Fibroblast of mammary gland (primary cell): ENCODE measurements at places on chromosomes 7 and 10.

GRCh38 chr7:16061630-16062029, 359.7 kb downstream of the CRPPA start:
- DNase-seq = no peak

DNA sequence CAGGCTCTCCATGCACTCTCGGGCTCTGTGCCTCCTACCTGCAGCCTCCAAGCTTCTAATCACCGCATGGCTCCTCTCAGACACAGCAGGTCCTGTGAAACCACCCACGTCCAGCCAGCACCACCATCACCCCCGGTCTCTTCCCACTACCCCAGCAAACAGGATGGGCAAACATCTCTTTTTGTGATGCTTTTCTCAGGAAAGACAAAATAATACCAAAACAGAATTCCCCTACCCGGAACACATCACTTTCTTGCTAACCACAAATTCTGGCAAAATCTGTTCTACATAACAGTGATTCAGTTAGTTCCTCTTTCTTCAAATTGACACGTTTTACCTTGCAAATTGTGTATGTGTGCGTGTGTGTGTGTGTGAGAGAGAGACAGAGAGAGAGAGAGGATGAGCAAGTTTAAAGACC, 6.5 kb downstream of the SNX8 start:
- no peak for DNase-seq

DNA sequence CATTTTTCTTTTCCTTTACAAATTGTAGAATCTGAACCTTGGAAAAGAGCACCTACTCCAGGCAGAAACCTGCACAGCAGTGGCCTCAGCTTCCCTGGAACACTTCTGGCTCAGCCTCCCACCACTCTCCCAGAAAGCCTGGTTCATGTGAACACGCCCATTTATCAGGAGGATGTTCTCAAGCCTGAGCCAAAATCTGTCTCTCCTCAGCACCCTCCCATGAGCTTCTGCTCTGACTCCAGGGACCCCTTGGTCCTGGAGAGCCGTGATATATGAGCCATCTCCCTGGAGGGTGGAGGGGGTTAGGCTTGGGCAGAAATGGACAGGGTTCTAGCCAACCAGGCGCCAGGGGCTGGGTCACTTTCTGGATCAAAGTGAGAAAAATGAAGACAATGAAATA, 10.1 kb downstream of the GDF2 start:
- no peak for DNase-seq

DNA sequence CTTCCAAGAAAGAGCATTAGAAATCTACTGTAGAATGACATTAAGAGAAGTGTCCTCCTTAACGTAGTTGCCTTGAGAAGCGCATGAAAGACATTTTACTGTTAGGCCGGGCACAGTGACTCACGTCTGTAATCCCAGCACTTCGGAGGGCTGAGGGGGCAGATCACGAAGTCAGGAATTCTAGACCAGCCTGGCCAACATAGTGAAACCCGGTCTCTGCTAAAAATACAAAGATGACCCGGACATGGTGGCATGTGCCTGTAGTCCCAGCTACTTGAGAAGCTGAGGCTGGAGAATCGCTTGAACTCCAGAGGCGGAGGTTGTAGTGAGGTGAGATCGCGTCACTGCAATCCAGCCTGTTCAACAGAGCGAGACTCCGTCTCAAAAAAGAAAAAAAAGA, 28.9 kb downstream of the TARP start:
- DNase-seq = no peak

GRCh38 chr7:131111081-131111576, 216.5 kb upstream of the MKLN1 start:
- peak; percentile 95 for DNase-seq

- no peak for DNase-seq
These were observed 5.0 kb downstream of the LRRC27 start for GRCh38 chr10:132336919-132337407.

GRCh38 chr7:27168265-27168947, 3.1 kb upstream of the HOXA9 start:
- DNase-seq = peak; percentile 75

DNA sequence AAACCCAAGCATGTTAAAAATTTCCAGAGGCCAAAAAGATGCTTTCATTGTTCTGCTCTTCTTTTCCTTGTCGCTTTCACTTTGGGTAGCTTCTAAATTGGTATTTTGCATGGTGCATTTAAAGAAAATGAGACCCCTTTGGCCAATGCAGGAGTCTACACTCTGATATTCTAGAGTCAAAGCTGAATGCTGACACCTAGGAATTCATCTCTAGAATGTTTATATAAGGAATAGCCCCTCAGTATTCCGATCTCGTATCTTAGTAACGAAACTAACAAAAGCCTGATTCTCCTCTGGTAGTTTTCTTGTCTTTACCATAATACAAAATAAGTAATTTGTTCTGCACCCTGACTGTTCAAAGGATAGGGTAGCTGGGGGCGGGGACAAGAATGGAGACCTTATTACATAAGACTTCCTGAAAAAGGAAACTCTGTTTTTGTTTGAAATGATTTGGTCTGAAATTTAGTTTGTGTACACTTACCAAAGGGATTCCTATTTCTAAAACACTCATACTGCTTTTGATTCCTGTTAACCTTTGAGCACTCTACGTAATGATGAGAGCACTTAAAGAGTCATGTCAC, 17.1 kb downstream of the IKZF1 start:
- DNase-seq = no peak

- DNase-seq = no peak
These were observed 64.0 kb upstream of the DNAJB12 start for GRCh38 chr10:72418679-72419078.

DNA sequence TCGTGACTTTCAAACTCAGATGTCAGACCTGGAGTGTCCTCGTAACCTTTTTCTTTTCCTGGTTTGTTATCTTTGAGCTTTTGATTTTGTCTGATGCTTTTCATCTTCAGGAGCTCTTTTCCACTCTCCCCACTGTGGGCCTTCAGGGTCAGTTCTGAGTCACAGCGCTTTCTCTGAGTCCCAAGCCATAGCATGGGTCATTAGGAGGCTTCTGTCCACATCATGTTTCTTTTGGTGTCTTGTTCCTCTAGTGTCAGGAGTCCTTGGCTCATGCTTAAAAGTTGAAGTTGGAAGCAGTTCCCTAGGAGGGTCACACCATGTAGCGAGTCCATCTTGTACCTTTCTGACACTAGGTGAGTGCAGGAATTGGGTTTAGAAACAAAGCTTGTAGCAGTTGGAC, 40.3 kb downstream of the DAGLB start:
- DNase-seq = no peak

DNA sequence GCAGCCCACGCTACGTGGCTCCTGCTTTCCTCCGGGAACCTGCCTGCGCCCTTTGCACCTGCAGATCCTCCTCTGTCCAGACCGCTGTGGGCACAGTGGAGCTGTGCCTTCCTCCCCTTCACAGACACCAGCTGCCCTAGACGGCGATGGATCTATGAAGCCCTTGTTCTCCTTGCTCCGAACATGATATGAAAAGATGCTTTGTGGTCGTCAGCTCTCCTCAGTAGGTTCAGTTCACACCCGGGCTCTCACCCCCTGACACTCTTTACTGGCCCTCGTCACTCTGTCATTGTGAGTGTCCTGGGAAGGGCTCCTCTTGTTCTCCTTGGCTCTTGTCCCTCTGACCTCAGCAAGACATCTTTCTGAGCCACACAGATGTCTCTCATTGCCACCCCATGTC, 4.2 kb downstream of the ZNF488 start:
- no peak for DNase-seq

DNA sequence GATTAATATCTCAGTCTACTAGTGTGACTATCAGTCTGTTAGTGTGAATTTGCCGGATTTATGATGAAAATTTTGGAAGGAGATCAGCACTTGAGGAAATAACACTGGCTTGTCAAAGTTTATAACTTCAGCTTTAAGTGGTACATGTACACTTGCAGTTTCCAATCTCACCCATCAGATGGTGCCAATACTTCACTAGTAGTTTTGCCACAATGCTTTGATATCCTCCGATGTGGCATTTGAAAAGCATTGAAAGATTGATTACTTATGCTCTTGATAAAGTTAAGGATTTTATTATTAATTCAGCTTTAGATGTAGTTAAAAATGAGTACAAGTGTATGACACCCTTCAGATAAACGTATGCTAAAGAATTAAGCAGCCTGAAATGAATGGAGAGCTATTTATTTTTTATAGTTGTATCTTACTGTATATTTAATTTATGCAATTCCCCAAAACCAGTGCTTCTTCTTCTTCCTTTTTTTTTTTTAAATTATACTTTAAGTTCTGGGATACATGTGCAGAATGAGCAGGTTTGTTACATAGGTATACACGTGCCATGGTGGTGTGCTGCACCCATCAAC, 98.2 kb downstream of the ANLN start:
- DNase-seq = peak; percentile 65

DNA sequence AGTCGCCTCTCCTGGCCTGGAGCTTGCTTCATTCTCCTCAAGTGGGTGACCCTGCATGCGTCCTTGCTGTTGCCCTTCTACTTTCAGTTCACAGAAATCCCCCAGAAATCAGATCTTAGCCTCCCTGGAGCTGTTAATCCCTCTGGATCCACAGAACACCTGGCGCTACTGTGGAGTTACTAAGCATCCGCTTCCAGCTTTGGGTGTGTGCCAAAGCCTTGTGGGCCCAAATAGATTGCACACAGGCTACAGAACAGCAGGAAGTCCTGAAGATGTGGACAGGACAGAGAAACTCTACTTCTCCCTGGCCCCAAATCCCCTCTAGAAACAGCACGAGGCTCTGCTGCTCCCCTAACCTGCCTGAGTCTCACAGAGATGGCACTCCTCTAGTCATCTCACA, 36.6 kb upstream of the PDLIM1 start:
- DNase-seq = peak; percentile 63

DNA sequence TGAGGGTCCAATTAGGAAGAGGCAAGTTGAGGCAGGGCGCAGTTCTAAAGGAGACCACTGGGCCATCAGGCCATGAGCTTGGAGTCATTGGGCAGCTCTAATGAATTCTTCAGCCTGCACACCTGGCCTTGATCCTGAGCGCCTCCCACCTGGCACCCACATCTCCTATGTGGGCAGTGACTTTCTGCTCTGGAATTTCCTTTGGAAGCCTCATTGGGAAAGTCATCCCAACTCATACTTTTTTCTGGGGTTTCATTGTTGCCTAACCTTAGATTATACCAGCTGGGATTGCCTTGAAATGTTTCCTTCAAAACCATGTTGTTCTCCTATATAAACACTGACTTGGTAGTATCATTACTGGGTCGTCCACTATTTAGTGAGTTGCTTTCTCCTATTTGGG, 54.1 kb downstream of the PLPP4 start:
- peak; percentile 3 for DNase-seq

- peak; percentile 94 for DNase-seq
These were observed 4.3 kb downstream of the SNX8 start for GRCh38 chr7:2309889-2310331.

- peak; percentile 73 for DNase-seq
These were observed at the start of gene TFPI2 for GRCh38 chr7:93890464-93891068. Gene TFPI2 (minus strand): TSS chr7:93890753. CDS start chr7:93890678, 75 bp downstream.

DNA sequence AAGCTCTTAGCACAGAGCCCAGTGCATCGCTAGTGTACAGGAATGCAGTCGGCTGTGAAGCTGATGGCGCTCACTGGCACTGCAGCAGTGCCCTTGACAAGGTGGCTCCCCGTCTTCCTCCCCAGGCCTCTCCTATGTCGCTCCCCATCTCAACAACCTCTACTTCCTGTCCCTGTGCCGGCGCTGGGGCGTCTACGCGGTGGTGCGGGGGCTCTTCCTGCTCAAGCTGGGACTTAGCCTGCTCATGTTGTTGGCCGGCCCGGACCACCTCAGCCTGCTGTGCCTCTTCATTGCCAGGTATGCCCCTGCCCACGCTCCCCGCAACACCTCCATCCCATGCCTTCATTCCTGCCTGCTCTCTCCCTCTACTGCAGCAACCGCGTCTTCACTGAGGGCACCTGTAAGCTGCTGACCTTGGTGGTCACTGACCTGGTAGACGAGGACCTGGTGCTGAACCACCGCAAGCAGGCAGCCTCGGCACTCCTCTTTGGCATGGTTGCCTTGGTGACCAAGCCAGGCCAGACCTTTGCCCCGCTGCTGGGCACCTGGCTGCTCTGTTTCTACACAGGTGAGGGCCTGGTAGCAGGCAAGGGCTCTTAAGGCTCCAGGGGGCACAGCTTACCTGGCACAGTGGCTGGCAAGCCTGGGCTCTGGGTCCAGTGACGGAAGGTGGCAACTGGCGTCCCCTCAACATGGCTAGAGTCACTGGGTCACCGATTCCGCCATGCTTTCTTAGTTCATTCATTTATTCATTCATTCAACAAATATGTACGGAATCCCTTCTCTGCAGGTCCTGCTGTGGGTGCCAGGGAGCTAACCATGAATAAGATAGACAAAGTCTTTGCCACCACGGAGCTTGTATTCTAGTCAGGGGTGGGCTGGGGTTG, 22.3 kb upstream of the C10orf95 start:
- no peak for DNase-seq

GRCh38 chr7:133054162-133054840, 27.6 kb downstream of the CHCHD3 start:
- peak; percentile 32 for DNase-seq

- peak; percentile 76 for DNase-seq
These were observed 1.8 kb downstream of the SMURF1 start for GRCh38 chr7:99141841-99142726.

GRCh38 chr7:8063706-8064297, 95.2 kb downstream of the GLCCI1 start:
- DNase-seq = peak; percentile 38
